Mucosa of descending colon (tissue), 3 donors: ENCODE measurements at places on chromosomes 5 and 9. TPM values are rescaled to one million over a fixed set of nuclear protein-coding genes. Genes with fewer than 3 reads are reported as not detected.

TRIP13 gene
- 7.1 TPM for total RNA-seq

CTXN3 gene
- not detected for total RNA-seq

FBXL7 gene
- total RNA-seq: 1.6 TPM

PCDHAC1 gene
- total RNA-seq: 0.24 TPM

SPINK4 gene
- 33.3 TPM for total RNA-seq

SEMA6A gene
- 137 TPM for total RNA-seq

ANKHD1 gene
- total RNA-seq: 134 TPM

ITK gene
- 2.6 TPM for total RNA-seq

NUTM2F gene
- not detected for total RNA-seq

BTNL9 gene
- 1.2 TPM for total RNA-seq

MEIKIN gene
- not detected for total RNA-seq

TAS2R1 gene
- total RNA-seq: not detected

PROB1 gene
- total RNA-seq: 0.94 TPM

PHAX gene
- total RNA-seq: 34.0 TPM

CRHBP gene
- not detected for total RNA-seq
